Forelimb muscle (tissue), 1 donor: ENCODE measurements at places on chromosomes 3 and 15.

GRCh38 chr15:38687775-38688495 lies 123.3 kb upstream of the RASGRP1 start:
- DNase-seq, result no peak

GRCh38 chr3:23590424-23591273 lies 215.1 kb upstream of the UBE2E1 start:
- no peak for DNase-seq

DNA sequence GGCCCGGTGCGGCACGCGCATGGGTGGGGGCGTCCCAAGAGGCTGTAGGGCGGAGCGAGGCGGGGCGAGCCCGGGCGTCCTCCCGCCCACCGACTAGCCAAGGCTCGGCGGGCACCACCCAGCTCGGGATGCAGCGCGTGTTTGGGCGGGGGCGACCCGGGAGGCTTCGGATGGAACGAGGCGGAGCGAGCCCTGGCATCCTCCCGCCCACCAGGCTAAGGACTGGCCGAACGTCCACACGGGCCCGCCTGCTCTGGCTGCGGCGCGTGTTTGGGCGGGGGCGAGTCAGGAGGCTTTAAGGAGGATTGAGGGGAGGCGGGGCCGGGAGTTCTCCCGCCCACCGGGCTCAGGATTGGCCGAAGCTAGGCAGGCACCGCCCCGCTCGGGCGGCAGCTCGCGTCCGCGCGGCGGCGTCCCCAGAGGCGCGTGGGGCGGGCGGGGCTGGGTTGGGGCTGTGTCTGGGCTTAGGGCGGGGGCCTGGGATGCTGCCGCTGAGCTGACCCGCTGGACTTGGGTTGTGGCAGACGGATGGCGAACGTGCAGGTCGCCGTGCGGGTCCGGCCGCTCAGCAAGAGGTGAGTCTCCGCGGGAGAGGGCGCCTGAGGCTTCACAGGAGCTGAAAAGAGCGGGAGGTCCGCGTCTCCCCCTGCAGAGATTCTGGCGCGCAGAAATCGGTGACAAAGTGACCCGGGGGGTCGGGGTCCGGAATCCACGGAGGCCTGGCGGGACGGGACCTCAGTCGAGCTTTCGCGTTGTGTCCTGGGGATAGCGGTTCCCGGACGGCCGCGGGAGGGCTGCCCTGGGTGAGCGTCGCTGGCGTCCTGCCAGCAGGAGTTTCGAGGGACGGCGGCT lies at the start of gene STARD9:
Gene STARD9, plus strand, starts transcription at position 419 of the 852 bp plus-strand sequence. Its CDS starts 110 bp downstream, at position 529.
- peak; percentile 93 for DNase-seq

- no peak for DNase-seq
Measured at GRCh38 chr3:73349657-73350056, 275.1 kb downstream of the PDZRN3 start.

DNA sequence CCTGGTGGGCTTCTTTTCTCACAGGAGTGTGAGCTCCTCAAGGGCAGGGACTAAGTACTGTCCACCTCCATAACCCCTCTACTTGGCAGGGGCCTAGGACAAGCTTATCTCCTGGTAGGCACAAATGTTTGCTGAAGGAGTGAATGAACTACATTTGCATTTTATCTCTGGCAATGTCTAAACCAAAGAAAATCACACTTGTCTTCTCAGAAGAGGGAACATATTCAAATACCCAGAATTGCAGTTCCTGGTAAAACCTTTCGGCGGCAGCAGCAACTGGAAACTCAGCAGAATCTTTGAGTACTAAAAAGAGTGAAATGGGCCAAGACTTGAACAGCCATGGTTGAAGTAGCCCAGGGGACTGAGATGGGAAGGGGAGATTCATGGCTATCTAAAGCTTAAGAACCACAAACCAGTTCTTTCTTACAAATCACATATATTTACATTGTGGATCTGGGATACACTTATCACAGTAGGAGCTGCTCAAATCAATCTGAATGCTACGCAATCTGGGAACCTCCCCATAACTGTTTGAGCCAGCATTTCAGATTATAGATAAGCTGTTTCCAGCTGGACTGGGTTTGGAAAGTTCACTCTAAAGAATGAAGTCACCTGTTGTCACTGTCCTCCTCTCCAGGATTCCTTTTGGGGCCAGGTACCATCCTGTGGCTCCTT lies 18.7 kb upstream of the PTPN9 start:
- DNase-seq, result no peak

GRCh38 chr3:11954312-11954934 lies 49.8 kb upstream of the SYN2 start:
- no peak for DNase-seq

- no peak for DNase-seq
Measured at GRCh38 chr3:11084098-11084497, 70.2 kb upstream of the HRH1 start.

GRCh38 chr3:184238246-184238818 lies 8.9 kb downstream of the VWA5B2 start:
- DNase-seq, result no peak

DNA sequence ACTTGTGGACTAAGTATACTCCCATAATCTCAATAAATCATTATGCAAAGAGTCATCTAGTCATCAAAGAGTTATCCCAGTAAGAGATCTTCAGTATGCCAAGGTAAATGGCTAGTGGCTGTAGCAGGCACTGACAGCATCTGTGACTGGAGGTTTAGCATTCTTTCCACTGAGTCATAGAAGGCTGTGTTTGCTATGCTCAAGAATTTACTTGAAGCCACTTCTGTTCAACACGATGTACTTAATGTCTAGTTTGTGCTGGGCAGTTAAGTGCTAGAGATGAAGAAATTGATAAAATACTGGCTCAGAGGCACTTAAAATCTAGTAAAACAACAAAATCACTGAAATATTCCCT lies 13.0 kb downstream of the ZBED2 start:
- DNase-seq, result no peak

GRCh38 chr3:189233225-189233858 lies 61.6 kb downstream of the TPRG1 start:
- peak; percentile 20 for DNase-seq

DNA sequence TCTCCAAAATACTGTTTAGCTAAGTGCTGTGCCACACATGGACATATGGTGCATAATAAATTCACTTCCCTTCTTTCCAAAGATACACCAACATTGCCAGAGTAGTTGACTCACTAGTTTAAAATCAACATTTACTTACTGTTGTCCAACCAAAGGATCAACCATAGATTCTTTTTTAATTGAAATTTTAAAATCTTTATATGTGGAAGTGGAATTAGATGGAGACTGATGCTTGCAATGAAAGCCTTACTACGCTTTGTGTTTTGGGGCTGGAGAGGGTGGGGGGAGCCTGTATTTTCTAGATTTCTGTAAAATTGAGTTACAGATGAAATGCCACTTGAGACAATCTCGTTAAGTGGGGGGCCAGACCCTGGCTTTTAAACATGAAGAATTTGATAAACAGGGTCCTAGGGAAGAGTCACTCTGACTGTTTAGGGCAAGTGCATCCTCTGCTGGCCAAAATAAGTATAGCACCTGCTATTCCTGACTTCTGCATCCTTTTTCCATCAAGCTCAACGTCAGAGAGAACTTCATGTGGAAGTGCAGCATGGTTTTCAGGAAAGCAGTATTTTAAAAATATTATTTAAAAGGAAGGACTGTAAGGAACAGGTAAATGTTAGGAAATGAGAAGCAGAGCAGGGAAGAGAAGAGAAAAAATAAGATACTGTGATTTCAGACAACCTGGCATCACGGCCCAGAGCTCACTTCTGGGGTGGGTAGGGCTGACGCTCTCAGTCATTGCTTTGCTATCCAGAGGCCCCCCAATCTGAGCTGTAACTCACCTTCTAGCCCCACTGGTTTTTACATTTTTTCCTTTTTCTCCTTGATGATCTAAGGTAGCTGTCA lies 76.7 kb downstream of the BOC start:
- peak; percentile 73 for DNase-seq

- DNase-seq, result no peak
Measured at GRCh38 chr3:42830437-42831320, 21.4 kb downstream of the ACKR2 start.

- DNase-seq, result no peak
Measured at GRCh38 chr15:51580385-51580784, 42.2 kb downstream of the DMXL2 start.

GRCh38 chr3:134931045-134931785 lies 136.2 kb downstream of the EPHB1 start:
- DNase-seq, result no peak

GRCh38 chr3:50372349-50372748 lies 13.0 kb upstream of the TMEM115 start:
- no peak for DNase-seq

- DNase-seq, result no peak
Measured at GRCh38 chr3:79729096-79729495, 38.7 kb downstream of the ROBO1 start.

DNA sequence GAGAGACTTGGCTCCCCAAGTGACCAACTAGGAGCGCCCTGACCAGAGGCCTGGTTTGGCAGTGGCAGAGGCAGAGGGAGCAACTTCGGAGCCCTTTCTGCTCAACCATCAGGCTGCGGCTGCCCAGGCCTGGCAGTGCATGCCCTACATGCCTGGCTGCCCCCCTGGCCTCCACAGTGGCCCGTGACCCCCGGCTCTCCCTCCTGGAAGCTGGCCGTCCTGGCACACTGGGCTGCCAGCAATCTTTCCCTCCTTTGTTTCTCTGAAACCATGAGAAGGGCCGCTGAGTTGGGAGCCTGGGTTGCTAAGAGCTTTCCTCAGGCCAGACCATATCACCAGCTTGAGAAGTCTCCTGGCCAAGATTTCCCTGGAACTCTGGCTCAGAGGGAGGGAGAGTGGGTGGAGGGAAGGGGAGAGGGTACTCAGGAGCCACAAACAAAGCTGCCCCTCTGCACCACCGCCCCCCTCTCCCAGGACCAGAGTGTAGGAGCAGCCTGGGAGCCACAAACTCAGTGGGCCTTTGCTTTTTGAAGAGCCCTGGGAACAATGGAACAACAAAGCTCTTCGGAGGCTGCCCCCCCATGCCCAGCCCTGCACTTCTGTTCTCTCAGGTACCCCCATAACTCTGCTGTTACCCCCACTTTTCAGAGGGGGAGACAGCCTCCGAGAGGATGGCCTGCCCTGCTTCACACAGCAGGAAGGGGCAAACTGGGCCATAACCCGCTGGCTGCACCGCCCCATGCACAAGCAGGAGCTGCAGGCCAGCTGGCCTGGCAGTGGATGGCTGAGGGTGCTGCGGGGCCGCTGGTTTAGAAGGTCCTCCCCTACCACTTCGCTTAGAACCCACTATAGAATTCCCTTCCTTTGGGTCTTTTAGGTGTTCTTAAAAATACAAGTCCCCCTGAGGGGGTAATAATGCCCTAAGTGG lies 11.3 kb downstream of the CORO2B start:
- DNase-seq, result no peak

DNA sequence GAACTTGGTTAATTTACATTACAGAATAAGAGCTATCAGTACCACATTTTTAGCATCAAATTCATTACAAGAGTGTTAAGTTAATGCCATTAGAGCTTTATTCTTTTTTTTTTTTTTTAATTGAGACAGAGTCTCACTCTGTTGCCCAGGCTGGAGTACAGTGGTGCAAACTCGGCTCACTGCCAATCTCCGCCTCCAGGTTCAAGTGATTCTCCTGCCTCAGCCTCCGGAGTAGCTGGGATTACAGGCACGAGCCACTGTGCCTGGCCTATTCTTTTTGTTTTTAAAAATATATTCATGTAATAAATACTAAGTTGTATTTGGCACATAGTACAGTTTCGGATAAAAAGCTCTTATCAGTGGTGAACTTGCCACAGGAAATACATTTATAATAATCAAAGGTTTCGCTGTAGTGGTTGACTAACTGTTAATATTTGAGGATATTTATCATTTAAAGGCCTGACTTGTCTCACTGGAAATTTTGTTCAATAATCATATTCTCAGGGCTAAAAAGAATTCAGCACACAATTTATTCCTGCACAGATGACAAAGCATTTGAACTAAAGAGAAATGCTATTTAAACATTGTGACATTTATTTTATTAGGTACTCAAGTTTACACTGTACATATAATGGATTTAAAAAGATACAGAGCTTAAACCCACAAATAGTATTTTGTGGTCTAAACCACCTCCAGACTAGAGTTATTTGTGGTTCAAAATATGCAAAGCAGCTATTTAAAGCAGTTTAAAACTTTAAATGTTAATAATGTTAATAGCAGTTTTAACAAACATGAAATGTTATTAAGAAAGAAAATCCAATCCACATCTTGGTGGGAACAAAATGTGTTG lies 6.1 kb upstream of the LEKR1 start:
- DNase-seq, result no peak

GRCh38 chr15:100651253-100651652 lies 48.9 kb downstream of the ASB7 start:
- DNase-seq, result peak; percentile 53

DNA sequence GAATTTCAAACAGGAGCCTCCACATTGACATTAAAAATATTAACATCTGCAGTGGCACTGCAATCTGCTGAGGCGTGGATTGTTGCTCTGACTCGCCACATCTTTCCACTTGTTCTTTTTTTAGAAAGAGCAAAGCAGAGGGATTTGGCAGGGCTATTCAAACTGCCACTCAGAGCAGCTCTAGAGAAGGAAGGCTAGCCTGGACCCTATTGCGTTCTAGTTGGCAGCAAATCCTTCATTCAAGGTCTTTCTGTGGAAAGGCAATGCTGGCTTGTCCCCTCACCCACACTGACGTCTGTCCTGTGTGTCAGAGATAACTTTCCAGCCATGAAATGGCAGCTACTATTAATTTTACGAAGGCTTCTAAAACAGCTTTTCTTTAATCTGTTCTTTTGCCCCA lies 483.2 kb upstream of the SGO1 start:
- no peak for DNase-seq

DNA sequence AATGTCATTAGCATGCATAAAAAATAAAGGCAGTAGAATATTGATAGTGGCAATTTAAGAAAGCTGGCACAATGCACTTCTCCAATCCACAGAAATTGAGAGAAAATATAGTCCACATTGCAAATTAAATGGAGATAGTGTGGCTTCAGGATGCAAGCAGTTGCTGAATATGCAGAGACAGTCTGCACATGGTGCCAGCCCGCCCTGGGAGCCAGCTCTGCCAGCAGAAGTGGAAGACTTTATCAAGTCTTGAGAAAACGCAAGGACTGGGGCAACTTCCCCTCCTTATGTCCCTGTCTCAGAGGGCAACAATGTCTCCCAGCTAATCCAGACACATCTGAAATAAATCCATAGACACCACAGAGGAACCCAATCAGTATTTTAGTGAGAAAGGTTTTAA lies 57.2 kb downstream of the MB21D2 start:
- no peak for DNase-seq

DNA sequence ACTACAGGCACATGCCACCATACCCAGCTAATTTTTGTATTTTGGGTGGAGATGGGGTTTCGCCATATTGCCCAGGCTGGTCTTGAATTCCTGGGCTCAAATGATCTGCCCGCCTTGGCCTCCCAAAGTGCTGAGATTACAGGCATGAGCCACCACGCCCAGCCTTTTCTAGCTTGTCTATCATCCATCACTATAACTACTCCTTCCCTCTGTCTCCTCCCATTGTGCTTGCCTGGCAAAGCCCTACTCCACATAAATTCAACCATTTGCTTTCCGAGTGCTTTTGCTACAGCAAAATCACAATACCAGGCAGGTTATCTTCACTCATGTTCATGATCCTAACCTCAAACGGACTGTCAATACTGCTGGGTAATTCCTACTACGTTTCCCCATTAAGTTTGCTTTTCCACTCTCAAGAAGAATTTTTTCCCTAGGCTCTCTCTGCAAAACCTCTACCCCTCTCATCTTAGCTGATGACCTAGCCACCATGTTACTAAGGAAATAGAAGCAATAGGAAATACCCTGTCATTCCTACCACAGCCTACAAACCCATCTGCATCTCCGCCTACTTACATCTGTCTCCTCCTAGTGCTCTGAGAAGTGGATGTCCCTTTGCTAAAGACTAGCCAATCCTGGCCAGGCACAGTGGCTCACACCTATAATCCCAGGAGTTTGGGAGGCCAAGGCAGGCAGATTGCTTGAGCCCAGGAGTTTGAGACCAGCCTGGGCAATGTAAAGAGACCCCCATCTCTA lies 64.5 kb downstream of the RBPMS2 start:
- DNase-seq, result no peak
